ENCODE measurements at places on chromosomes 1 and 21. TPM values are rescaled to one million over a fixed set of nuclear protein-coding genes. Genes with fewer than 3 reads are reported as not detected.

The C1QC gene
- 24.7 TPM for total RNA-seq

The SLC30A2 gene
- 0.30 TPM for total RNA-seq

The KCNT2 gene
- 5.1 TPM for total RNA-seq

The RGS1 gene
- total RNA-seq: 13.0 TPM

The CDCP2 gene
- 0.10 TPM for total RNA-seq

The DMBX1 gene
- not detected for total RNA-seq
